Psoas muscle (tissue), 8 donors: ENCODE measurements at places on chromosomes 4 and X. TPM values are rescaled to one million over a fixed set of nuclear protein-coding genes. Genes with fewer than 3 reads are reported as not detected.
A peak's percentile ranks its signal among the peaks of the same experiment; 100 is the strongest.

DNA sequence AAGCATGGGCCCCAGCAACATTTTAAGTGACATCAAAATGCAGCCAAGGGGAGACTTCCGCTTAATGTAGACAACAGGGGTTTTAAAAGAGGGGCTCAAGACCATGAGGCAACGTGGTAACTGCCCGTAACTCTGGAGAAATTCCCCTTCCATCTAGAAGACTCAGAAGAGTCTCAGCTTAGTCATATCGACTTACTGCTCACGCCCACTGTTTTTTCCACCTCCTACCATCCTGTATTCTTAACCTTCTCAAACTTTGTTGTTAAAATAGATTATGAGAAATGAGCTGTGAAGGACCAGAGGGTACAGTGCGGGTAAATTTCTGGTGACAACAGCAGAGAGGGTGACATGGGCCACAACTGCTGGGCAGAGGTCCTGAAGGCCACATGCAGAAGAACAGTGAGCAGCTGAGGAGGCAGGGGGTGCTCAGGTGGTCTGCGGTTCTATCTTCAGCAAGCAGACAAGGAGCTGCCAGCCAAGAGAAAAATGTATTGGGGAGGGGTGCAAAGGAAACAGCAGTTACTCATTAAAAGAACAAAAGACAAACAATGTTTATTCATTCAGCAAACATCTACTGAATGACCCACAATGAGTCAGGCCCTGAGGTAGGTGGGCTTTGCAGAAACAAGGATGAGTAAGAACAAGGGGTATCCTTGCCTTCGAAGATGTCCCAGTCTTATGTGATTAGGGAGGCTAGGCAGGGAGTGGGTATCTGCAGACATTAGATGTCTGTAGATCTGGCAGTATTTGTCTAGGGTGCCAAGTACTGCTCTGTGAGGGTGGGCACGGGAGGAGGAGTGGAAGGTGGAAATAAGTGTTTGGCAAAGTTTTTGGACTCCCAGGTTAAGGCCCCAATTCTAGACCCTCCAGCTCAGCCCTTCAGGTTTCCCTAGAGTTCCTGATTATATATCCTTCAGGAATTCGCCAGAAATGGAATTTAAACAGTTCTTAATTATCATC is 175.3 kb downstream of the TSPAN5 start:
- DNase-seq = no peak

DNA sequence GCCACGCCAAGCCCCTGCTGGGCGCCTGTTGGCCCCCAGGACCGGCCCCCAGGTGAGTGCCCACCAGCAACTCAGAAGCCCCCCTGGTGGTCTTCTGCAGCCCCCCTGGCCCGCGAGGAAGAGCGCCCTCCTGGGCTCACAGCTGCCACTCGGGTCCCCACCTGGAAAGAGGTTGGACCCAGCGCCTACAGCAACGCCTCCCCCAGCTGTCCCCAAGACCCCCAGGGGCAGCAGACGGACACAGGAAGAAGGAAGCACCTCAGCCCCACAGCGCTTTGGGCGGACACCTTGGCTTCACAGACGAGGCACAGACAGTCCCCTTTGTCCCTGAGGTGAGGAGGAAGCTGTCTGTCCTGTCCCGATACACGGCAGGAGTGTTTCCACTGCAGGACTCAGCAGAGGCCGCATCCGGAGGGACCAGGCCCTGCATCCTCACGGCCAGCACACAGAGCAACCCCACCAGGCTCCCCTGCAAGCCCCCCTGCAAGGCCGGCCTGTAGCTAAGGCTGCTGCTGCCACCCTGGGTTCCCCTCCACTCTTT is 115.6 kb upstream of the NKX1-1 start:
- peak; percentile 32 for DNase-seq

DNA sequence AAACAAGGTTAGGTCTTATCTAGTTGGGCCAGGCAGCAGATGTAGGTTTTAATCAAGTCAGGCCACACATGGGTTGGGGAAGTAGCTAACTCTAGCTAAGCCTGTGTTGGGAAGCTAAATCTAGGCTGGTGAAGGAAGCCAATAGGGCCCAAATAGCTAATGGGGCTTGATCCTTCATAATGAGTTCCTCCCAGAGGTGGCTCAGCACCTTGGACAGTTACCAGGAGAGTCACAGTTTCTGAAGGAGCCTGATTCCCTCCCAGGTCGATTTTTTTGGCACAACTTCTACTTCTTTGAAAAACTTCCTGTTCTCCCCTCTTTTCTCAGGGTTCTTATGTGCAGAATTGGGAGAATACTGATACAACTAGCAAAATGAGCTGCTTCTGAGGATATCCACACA is 242.5 kb upstream of the PRPS2 start:
- DNase-seq = no peak

DNA sequence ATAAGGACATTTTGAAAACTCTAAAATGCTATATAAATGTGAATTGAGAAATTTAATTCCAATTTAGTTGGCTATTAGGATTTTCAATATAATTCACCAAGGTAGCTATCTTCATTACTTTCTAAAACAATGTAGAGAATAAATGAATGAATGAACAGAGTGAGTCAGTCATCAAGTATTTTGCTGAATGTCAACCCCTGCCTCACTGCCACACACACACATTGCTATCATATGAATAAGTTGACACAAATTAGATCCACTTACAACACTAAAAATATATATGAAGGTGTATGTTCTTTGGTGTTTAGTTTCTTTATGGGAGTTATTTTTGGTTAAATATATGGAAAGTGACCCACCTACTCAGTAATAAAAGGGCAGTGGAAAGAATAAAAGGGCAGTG is 141.4 kb upstream of the SMIM10 start:
- DNase-seq = no peak

- DNase-seq = no peak
These were observed 48.4 kb downstream of the KIF4A start for GRCh38 chrX:70338290-70338689.

- no peak for DNase-seq
These were observed 55.0 kb downstream of the CLDN34 start for GRCh38 chrX:10022273-10022541.

DNA sequence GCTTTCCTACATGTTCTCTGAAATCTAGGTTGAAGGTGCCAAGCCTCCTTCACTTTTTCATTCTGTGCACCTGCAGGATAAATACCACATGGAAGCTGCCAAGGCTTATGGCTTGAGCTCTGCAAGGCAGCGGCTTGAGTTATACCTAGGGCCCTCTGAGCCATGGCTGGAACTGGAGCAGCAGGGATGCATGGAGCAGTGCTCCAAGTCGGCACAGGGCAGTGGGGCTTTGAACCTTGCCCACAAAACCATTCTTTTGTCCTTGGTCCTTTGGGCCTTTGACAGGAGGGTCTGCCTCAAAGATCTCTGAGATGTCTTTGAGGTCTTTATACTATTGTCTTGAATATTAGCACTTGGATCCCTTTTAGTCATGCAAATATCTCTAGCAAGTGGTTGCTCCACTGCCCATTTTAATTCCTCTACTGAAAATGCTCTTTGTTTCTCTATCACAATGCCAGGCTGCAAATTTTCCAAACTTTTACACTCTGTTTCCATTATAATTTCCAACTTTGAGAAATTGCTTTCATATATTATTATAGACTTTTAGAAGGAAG is 536.2 kb upstream of the KLHL4 start:
- DNase-seq = no peak

DNA sequence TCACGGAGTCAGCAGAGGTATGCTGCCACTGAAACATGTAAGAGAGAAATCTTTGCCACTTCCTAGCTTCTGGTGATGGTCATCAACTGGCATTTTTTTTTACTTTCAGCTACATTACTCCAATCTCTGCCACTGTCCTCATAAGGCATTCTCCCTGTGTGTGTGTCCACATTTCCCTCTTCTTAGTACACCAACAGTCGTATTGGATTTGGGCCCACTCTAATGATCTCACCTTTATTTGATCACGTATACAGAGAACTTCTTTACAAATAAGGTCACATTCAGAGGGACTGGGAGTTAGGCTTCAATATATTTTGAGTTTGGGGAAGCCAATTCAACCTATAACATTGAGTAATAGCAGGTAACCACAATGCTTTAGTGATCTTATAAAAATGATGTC is 649.1 kb downstream of the GRID2 start:
- no peak for DNase-seq

GRCh38 chr4:182855312-182855711 is 61.9 kb downstream of the DCTD start:
- no peak for DNase-seq

DNA sequence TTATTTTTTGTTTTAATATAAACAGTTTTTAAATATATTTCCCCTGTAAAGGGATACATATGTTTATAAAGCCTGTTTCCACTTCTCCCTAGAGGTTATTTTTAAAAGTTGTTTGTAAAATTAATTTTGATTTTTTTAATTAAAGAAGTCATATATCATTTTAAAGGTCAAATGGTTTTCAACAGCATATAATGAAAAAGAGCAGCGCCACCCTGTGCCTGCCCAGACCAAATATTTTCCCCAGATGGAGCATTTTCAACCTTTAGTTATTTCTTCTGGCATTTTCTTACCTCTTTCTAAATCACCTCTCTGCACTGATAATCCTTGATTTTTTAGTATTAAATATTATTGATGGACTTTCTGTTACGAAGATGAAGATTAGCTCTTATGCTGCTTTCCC is 21.0 kb downstream of the MSX1 start:
- no peak for DNase-seq

Gene PTPN13
- 0.65 TPM for polyA plus RNA-seq

Gene POF1B
- polyA plus RNA-seq = 0.01 TPM

Gene SAGE1
- not detected for polyA plus RNA-seq

Gene CFP
- 0.86 TPM for polyA plus RNA-seq

Gene MAP3K15
- polyA plus RNA-seq = 0.30 TPM

Gene AFM
- polyA plus RNA-seq = not detected

Gene UGT2B11
- polyA plus RNA-seq = not detected
